Hematopoietic multipotent progenitor cell treated with erythropoietin and hydrocortisone succinate and interleukin-3 and kit ligand, for 8 days (in vitro differentiated cells): ENCODE measurements at places on chromosomes 13 and 19.
A peak's percentile ranks its signal among the peaks of the same experiment; 100 is the strongest.

DNA sequence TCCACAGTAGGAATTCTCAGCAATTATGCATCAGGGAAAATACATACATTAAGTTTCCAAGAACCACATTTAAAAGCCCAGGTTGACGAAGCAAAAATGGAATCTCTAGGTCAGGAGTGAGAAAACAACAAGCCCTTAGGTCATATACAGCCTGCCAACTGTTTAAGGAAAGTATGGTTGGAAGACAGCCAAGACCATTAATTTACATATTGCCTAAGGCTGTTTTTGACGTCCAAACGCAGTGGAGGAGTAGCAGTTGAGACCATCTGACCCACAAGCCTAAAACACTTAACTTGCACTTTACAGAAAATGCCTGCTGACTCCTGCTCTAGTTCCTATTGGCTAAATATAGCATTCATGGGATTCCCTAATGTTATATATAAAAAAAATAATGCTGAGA, 299.0 kb downstream of the ITGBL1 start:
- DNase-seq: peak; percentile 21

- DNase-seq: no peak
These were observed 562.1 kb upstream of the PCDH9 start for GRCh38 chr13:67792151-67792676.

- no peak for DNase-seq
These were observed 4.3 kb upstream of the TMEM255B start for GRCh38 chr13:113754691-113755090.

DNA sequence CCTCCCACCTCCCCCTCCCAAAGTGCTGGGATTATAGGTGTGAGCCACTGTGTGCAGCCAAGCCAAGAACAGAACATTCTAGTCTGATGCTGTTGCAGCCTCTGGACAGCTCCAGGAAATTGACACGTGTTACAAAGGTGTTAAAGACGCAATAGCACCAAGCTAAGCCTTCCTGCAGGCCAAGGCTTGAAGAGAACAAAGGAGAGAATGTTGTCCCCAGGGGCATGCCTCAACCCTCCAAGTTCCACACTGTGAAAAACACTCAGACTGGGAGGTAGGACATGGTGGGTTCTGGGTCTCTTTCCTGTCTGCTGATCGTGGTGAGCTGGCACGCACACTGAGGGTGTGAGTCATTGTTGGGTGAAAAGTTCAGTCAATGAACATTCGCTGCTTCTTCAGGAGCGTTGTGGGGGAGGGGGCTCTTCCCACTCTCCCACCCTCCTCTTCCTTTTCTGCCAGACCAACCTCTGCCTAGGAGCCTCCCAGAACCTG, 5.3 kb upstream of the PTPRS start:
- no peak for DNase-seq

DNA sequence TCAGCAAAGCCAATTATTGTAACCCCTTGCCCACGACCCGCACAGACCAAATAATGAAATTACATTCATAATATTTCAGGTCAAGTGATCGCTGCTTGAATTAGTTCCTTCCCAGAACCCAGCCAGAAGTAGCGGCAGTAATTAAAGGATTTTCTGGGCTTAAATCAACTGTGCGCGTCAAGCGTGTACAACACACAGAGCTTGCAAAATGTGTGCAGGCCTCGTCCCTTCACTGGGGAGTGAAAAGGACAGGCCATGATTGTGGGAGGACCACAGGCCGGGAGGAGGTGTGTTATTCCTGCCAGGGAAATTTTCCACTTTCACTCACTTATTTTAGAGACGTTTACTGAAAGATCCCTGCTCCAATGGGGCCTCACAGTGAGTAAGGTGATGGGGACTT, 84.9 kb downstream of the CHST8 start:
- DNase-seq: no peak

- no peak for DNase-seq
These were observed 95.2 kb downstream of the FRY start for GRCh38 chr13:32126756-32127155.

- no peak for DNase-seq
These were observed at the start of gene DOCK6 for GRCh38 chr19:11261971-11262839. Gene DOCK6, minus strand, starts transcription at chr19:11262524. Its CDS starts 84 bp downstream, at chr19:11262440.
